ENCODE measurements at places on chromosomes 7 and 10.
A peak's percentile ranks its signal among the peaks of the same experiment; 100 is the strongest.

- no peak for DNase-seq
Observed at GRCh38 chr7:144853542-144853941, 17.7 kb upstream of the TPK1 start.

GRCh38 chr7:4753598-4754432 lies 21.6 kb upstream of the AP5Z1 start:
- peak; percentile 79 for DNase-seq

GRCh38 chr7:2566348-2566889 lies 7.6 kb downstream of the IQCE start:
- no peak for DNase-seq

- no peak for DNase-seq
Observed at GRCh38 chr10:132195366-132196075, 8.8 kb downstream of the DPYSL4 start.

DNA sequence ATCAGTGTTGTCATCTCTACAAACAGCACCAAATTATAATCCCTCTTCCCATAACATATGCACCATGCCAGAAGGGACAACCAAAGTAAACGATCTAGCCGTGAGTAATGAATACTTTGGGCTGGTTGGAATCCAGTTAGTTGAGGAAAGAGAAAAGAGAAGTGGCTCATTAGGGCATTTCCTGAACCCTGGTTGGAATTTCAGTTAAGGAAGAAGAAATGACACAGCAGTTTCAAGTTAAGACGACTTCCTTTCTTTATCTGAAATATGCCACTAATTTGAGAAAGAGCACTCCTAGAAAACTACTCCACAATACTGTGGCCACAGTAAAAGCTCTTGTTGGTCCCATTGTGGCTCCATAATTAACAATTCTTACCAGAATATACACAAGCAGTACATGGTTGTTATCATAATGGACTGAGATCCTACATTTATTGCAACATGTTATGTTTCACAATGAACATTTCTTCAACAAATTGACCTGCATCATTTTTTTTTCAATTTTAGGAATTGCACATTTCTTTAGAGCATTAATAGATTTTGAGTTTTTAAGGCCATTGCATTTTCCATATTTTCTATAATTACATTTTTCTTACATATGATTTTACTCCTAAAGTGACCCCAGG lies at the start of gene TFEC:
TSS of gene TFEC (minus strand) at position 113 of the 626 bp plus-strand sequence. CDS start 46,322 bp downstream, outside the sequence.
- DNase-seq = peak; percentile 24

DNA sequence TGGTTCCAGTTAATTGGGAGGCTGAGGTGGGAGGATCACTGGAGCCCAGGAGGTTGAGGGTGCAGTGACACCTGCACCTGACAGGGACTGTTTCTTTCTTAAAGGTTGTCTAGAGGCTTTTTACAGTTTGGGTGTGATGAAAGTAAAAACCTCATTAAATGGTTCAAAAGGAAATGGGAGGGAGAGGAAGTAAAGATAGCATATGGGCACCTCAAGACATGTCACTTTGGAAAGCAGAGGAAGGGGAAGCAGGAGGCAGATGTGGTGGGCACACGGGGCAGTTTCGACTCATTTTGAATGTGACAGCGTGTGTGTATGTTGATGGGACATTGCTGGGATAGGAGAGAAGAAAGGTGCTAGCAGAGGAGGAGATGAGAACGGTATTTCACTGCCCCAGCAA lies 203.1 kb downstream of the MLLT10 start:
- DNase-seq = no peak

DNA sequence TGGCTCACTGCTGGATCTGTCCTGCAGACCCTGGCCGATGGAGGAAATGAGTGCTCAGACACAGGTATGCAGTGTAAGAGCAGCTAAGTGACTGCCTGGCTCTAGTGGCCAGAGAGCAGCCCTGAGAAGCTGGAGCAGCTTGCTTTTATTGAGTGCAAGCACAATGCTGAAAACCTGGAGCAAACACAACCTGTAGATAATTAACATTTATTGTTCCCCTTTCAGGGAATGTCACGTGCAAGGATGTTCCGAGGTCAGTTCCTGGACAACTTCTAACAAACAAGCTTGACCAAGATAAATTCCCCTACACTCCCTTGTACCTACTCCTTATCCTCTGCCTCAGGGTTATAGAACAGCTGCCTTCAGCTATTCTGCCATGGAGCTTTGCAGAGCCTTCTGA lies 31.3 kb downstream of the DDC start:
- DNase-seq = no peak

DNA sequence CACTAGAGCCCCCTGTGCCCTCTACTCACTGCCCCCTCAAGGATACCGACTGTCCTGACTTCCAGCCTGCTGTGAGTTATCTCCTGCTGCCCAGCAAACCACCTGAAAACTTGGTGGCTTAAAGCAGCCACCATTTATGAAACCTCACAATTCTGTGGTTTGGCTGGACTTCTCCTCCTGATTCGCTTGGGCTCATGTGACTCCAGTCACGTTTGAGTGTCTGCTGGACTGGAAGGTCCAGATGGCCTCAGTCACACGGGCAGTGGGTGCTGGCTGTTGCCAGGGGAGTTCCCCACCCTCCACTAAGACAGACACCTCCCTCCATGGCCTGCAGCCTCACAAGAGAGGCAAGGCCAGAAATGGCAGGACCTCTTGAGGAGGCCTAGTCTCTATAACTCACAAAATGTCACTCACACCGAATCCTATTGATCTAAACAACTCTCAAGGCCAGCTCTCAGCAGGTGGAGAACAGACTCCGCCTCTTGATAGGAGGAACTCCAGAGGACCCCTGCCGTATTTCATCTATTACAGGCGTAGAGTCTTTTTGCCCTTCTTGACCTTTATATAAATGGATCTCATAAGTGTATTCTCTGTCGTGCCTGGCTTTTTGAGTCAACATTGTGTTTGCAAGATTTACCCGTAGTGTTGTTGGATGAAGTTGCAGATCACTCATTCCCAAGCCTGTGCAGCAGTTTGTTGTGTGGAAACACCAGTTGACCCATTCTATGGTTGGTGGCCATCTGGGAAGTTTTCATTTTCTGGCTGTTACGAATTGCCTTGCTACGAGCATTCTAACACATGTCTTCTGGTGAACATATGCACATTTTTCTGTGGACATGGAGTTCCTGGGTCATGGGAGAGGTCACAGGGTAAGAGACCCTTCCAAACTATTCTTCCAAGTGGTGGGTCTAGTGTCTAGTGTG lies 48.3 kb downstream of the ZMIZ1 start:
- DNase-seq = no peak

DNA sequence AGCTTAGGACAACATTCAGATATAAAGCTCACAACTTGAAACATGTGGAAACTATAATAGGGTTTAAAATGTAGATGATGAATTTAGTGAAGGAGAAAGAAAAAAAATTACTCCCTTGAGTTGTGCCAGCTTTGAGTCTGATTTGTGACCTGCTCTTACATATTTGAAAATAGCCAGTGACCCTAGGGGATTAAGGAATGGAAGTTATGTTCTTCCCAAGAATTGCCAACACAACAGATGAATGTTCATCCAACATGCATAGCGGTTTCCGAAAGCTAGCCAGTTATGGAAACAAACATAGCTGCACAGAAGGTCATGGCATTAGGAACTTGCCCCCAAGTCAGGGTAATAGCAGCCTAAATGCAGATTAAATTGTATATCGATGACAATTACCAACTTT lies 10.8 kb downstream of the TMEM196 start:
- no peak for DNase-seq

GRCh38 chr7:142647749-142648148 lies 101.5 kb upstream of the PRSS1 start:
- no peak for DNase-seq

DNA sequence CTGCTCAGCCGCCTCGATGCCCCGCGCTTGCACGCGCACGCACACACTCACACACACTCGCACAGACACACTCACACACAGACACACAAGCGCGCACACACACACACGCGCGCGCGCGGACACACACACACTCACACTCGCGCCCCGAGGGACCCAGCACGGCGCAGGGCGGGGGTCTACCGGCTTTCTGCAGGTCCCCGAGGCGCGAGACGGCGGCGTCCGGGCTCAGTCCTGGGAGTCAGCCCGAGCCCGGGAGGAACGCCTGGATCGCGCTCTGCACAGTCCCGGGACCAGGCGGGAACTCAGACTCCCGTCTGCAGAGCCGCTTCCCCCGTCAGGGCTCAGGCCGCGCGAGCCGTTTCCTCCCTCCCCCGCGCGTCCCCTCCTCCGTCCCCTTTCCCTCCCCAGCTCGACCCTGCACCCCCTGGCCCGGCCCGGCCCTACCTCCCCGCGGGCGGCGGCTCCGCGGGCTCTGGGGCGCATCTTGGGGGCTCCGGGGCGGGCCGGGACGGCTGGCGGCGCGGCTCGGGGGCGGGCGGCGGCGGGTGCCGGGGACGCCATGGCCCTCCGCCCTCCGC lies 464 bp downstream of the DENND2A start:
- DNase-seq = peak; percentile 38

GRCh38 chr10:93220296-93221170 lies 146.8 kb downstream of the CYP26A1 start:
- no peak for DNase-seq

DNA sequence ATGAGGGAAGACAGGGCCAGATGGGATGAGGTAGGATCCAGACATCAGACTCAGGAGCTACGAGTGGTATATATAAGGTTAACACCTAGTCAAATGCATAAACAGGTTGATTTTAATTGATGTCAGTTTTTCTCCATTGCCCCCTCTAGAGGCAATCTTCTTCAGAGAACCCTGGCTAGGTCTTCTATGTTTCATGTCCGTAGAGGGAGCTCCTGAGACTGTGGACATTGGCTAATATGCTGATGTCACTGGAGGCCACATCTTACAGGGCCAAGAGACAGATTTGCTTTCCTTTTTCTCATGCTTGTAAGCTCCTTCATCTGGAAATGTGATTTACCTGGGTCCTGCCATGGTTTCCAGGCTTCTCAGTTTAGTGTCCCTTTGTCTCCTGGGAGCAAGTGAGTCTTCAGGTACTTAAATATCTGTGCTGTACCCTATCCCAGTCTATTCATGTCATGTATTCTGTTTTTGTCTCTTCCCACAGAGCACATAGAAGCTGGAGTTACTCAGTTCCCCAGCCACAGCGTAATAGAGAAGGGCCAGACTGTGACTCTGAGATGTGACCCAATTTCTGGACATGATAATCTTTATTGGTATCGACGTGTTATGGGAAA lies 161.6 kb upstream of the PRSS1 start:
- DNase-seq = peak; percentile 82
